ENCODE measurements at places on chromosomes 4 and X.

GRCh38 chrX:154490021-154490413 lies 412 bp downstream of the SLC10A3 start:
- no peak for DNase-seq

GRCh38 chr4:121711263-121712000 lies 14.7 kb upstream of the ANXA5 start:
- peak; percentile 59 for DNase-seq

DNA sequence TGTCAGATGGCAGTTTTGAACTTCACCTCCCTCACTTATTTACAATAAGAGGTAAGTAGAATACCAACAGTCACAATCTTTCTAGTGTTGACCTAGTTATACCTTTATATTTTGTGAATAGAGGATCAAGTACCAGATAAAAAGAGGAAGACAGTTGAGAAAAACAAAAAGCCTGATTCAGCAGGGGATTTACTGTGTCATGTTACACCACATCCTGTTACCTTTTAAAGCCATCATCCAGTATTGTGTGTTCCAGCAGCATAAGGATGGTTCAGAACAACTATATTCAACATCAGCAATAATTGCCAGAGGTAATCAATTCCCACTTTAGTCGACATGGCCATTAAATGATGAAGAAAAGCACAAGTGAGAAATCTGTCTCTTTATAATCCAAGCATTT lies 21.3 kb upstream of the CXCL6 start:
- DNase-seq = no peak

GRCh38 chr4:170128219-170128804 lies 38.6 kb upstream of the AADAT start:
- DNase-seq = no peak

DNA sequence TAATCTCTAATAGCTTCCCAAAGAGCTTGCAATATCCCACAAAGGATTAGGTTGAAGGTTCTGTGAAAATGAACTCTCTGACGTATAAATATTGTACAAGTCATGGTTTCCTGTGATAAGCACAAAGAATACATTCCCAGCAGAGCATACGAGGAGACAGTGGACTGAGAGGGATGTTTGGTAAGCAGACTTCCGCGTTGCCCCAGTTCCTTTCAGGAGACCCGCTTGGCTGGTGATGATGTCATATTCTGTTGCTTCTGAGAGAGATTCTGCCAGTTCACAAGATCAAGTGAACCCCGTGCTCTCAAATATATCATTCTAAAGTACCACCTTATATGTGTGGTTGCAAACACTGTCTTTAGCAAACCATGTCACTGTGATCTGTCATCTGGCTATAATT lies 323.9 kb upstream of the CASK start:
- DNase-seq = no peak

- no peak for DNase-seq
Observed at GRCh38 chrX:100194082-100194775, 215.8 kb downstream of the PCDH19 start.

- DNase-seq = no peak
Observed at GRCh38 chr4:154738426-154738825, 5.4 kb upstream of the LRAT start.

DNA sequence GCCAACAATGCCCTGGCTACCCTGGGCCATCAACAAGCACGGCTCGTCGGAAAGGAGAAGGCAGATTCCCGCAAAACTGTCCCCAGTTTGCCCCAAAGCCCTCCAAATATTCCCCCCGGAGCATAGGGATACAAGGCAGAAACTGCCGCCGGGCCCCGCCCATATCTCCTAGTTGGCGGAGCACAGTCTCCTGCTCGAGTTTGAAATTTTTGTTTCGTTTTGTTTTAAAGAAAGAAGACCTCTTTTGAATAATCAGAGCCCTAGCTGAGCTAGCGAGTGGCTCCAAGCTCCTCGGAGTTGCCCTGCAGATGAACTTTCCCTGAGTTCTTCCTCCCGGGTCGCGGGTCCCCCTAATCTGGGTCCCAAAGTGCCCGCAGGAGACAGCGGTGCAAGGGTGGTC lies 138.1 kb upstream of the ZIC3 start:
- no peak for DNase-seq

DNA sequence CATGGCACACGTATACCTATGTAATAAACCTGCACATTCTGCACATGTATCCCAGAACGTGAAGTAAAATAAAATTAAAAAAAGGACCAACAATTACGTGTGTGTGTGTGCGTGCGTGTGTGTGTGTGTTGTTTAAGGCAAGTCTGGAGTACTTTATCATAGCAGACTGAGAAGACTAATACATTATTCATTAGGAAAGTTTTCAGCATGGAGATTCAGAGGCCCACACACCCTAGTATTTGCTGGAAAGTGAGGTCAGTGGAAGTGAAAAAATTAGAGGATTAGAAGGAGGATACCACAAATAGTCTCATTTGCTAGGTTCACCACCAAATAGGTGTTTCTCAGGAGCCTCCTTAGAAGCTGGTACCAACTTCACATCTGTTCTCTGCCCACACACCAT lies 457.1 kb upstream of the CPEB2 start:
- no peak for DNase-seq

DNA sequence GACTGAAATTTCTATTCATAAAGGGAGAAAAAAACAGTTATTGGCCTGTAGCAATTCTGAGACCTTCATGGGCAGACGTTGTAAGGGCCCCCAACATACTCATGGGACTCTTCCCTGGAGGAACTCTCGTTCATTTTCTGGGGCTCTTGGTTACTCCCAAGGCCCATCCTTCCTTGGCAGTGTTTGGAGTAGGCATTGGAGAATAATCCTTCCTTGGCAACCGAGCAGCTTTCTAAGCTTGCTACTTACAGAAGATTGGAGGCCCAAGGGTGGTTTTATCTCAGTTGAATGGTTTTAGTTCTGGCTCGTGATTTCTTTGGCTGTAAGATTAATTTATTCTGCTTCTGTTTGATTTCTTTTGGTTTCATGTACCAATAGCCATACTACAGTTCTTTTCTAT lies 50.4 kb downstream of the ALG13 start:
- DNase-seq = no peak

DNA sequence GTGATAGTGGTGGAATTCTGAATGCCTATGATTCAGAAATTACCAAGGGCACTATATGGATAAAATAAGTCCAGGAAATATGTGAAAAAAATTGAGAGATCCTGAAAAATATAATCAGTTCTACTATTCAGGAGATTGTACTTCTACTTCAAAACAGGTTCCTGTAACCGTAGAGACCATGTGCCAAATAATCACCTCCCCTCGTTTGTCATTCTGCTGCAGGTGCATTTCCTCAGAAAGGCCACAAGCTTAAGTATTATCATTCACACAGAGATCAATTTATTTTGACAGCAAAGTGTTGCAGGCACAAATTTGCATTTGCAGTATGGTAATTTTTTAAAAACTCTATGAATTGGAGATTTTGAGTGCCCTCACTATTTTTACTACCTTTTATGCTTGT lies 1000.0 kb downstream of the CCSER1 start:
- no peak for DNase-seq

DNA sequence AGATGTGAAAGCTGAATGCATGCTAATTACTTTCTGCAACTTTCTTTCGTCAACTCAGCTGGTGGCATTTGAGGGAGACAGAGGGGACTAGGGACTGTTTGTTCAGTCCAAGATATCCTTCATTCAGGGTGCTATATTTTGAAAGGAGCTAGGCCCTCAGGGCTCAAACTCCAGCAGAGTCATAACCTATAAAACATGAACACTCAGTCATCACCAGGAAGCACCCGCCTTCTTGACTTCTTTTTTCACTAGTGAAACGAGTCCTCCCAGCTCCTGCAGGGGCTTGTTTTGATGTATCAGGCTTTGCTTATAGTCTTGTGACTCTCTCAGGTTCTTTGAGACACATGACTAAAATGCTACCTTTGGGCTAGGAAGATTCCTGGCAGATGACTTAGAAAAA lies 230.6 kb downstream of the PCDH7 start:
- no peak for DNase-seq

DNA sequence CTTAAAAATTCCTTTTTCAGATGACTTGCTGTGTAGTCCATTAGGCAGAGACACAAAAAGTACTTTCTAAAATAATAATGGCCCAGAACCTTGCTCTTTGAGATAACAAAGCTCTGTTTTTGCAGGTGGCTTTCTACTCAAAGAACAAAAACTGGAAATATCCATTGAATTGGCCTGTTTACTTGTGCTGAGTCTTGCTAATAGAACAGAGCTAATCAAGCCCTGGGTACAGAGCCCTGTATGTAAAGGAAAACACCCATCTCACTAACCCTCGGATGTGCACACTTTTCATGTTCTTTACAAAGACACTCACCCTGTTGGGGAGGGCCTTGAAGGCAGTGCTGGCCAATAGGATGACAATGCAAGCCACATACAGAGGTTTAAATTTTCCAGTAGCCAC lies 27.0 kb upstream of the LNX1 start:
- DNase-seq = no peak

DNA sequence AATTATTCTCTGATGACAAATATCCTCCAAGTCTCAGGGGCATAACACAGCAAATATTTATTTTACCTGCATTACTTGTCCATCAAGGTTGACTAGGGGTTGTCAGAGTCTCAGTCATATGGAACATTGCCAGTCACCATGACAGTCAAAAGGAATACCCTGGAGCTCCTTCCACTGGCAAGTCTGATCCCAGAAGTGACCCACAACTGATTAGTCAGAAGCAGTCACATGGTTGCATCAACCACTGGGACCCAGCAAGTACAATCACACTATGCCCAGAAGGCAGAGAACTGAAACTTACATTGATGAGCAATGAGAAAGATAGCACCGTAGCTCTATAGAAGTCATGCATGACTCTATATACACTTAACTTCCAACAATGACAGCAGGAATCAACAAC lies 41.9 kb upstream of the SOD3 start:
- DNase-seq = no peak

- no peak for DNase-seq
Observed at GRCh38 chr4:179472164-179472563, 2029.9 kb upstream of the AGA start.
